ENCODE measurements at places on chromosomes 11 and 22. TPM values are rescaled to one million over a fixed set of nuclear protein-coding genes. Genes with fewer than 3 reads are reported as not detected.
A peak's percentile ranks its signal among the peaks of the same experiment; 100 is the strongest.

The PITPNB gene
- 111 TPM for total RNA-seq

The FIBIN gene
- not detected for total RNA-seq

The P2RX6 gene
- total RNA-seq = 0.25 TPM

The CBLIF gene
- not detected for total RNA-seq

- DNase-seq = no peak
- H3K36me3 ChIP-seq = no peaks in the 10 kb centered on the region
- H3K4me3 ChIP-seq = no peak overlapping the region
- H3K4me1 ChIP-seq = no peaks in the 10 kb centered on the region
- H3K27ac ChIP-seq = no peak overlapping the region
Measured at GRCh38 chr11:126578021-126578420, 222.5 kb downstream of the ST3GAL4 start.

- H3K36me3 ChIP-seq = no peaks in the 10 kb centered on the region
- H3K27me3 ChIP-seq = no peaks in the 10 kb centered on the region
- H3K27ac ChIP-seq = no peak overlapping the region
- peaks cover 39% of the 10 kb centered on the region for H3K4me1 ChIP-seq
- DNase-seq = no peak
Measured at GRCh38 chr22:20852076-20852475, 6.5 kb downstream of the PI4KA start.

GRCh38 chr11:3914805-3915204, 59.3 kb downstream of the STIM1 start:
- H3K4me3 ChIP-seq = no peak overlapping the region
- no peaks in the 10 kb centered on the region for H3K27me3 ChIP-seq
- no peak for DNase-seq
- H3K27ac ChIP-seq = no peak overlapping the region

- no peak for DNase-seq
- H3K27me3 ChIP-seq = no peaks in the 10 kb centered on the region
- H3K27ac ChIP-seq = no peak overlapping the region
Measured at GRCh38 chr11:76984743-76985142, 49.5 kb upstream of the B3GNT6 start.

DNA sequence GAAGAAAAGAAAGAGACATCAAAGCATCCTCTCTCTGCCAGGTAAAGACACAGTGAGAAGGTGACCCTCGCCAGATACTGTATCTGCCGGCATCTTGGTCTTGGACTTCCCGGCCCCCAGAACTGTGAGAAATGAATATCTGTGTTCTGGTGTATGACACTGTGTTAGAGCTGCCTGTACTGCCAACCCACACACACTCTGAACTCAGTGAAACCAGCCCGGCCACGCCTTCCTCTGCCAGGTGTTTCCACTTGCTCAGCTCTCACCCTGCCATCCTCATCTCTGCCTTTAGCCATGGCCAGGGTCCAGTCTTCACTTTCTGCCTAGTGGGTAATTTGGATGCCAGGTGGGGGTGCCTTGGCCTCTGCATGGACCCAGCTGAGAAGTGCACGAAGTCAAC, 24.0 kb downstream of the CBX7 start:
- no peaks in the 10 kb centered on the region for H3K36me3 ChIP-seq
- H3K4me1 ChIP-seq = no peaks in the 10 kb centered on the region
- H3K27ac ChIP-seq = no peak overlapping the region
- H3K4me3 ChIP-seq = no peak overlapping the region

DNA sequence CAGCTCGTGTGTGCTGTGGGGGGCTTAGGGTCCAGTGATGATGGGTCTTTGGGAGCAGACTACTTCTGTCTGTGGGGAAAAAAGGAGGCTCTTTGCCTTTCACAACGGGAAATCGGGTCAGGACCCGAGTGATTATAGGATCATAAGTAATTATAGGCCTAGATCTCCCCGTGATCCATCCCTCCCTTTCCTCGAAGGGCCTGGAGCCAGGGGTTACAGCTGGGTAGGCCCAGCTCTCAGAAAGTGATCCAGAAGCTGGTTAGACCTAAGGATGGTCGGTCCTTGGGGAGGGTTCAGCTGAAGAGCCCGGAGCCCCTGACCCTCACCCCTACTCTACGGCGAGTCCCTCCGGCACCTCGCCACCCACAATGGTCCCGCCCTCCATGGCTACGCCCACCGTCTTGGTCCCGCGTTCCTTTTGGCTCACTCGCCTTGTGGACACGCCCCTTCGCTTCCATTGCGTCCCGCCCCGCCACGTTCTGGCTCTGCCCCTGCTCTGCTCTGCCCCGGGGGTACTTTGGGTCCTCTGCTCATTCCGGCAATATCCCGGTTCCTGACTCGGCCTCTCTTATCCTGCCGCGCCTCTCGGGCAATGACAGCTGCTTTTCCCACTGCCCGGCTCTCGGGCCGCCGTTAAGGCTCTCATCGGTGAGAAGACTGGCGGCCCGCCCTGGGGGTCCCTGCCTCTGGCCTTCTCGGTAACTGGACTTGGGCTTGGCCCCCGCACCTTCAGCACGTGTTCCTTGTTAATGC, 5.0 kb downstream of the IGSF22 start:
- H3K27me3 ChIP-seq = no peaks in the 10 kb centered on the region
- DNase-seq = peak; percentile 87
- H3K27ac ChIP-seq = peak overlapping the region; percentile 22
- no peaks in the 10 kb centered on the region for H3K36me3 ChIP-seq
- H3K4me1 ChIP-seq = peaks cover 5% of the 10 kb centered on the region

DNA sequence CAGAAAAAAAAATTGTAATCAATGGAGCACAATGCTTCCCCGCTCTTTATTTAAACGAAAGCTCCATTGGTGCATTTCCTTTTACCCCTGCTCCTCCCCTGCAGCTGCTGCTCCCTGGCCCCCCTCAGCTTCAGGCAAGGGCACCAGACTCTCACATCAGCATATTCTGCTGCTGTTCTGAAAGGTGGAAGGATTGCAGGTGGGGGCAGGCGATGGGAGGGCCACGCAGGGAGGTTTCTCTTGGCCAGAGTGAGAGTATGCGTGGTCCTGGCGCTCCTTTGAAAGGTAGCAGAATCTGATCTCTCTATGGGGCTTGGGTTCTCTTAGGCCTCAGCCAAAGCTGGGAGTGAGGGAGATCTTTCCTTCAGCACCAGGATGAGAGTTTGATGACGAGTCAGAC, 240.9 kb upstream of the CADM1 start:
- no peak overlapping the region for H3K27ac ChIP-seq
- H3K4me1 ChIP-seq = no peaks in the 10 kb centered on the region
- DNase-seq = no peak
- H3K27me3 ChIP-seq = peaks cover 6% of the 10 kb centered on the region
- no peak overlapping the region for H3K4me3 ChIP-seq

DNA sequence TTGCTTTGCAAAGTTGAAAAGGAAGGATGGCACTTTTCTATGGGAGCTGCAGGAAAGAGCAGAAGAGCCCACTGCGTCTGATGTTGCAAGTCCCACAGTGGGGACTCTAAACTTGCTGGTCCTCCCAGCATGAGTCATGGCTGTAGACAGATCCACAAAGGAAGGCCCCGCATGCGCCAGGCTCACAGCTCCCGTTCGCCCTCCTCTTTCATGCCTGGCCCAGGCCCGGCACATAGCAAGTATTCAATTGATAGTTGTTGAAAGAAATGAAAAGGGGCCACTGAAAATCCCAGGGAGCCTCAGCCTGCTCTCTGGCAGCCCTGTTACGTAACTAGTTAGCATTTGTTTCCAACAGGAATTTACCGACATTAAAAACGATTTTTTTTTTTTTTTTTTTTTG, 18.9 kb downstream of the AP1B1 start:
- no peak overlapping the region for H3K4me3 ChIP-seq
- no peaks in the 10 kb centered on the region for H3K27me3 ChIP-seq
- DNase-seq = no peak
- H3K4me1 ChIP-seq = peaks cover 16% of the 10 kb centered on the region

DNA sequence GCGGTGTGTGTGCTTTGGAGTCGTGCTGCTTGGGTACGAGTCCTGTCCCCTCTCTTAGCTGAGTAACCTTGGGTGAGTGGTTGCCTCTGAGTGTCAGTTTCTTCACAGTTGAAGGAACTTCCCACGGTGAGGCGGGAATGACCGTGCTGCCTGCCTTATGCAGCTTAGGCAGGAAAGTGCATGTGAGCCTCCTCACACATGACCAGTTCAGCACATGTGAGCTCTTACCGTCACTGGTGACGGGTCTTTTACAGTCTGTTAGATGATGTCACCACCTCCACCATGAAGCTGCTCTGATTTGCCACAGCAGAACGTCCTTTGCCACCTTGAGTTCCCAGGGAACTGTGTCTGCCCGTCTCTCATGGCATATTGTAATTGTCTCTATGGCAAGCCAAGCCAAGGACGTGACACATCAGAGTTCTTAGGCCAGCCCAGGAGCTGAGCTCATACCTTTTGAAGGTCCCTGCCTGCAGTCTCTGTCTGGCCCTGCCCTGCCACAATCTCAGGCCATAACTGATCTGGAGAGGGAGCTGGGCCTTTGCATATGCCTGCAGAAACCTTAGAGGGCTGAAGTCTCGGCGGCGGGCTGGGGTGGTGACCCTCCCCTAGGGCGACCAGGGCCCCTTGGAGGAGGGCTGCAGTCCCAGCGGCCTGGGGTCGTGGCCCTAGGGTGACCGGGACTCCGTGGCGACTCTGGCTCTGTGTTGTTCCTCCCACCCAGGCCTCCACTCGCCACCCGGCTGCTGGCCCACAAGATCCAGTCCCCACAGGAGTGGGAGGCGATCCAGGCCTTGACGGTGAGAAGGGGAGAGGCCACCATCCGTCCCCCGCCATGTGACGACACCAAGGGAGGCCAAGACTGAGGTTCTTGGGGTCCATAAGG, 7.8 kb downstream of the GGA1 start:
- no peaks in the 10 kb centered on the region for H3K27me3 ChIP-seq
- no peak for DNase-seq
- no peak overlapping the region for H3K27ac ChIP-seq
- H3K4me1 ChIP-seq = peaks cover under 1% of the 10 kb centered on the region
- no peak overlapping the region for H3K4me3 ChIP-seq

GRCh38 chr11:67389477-67389876, 2.3 kb upstream of the RAD9A start:
- peak overlapping the region; percentile 50 for H3K4me3 ChIP-seq
- peaks cover 6% of the 10 kb centered on the region for H3K36me3 ChIP-seq
- DNase-seq = peak; percentile 74
- no peaks in the 10 kb centered on the region for H3K27me3 ChIP-seq
- no peak overlapping the region for H3K27ac ChIP-seq

Measured in activated CD4-positive, alpha-beta T cell treated with anti-CD3 and anti-CD28 coated beads for 36 hours (primary cell).